HepG2 (cell line): ENCODE measurements at places on chromosomes 2 and 18.
A peak's percentile ranks its signal among the peaks of the same experiment; 100 is the strongest.

GRCh38 chr2:29233428-29233827 lies 118.2 kb downstream of the CLIP4 start:
- no peak for DNase-seq

- no peak for DNase-seq
These were observed 49.0 kb downstream of the DCDC2C start for GRCh38 chr2:3752376-3752775.

DNA sequence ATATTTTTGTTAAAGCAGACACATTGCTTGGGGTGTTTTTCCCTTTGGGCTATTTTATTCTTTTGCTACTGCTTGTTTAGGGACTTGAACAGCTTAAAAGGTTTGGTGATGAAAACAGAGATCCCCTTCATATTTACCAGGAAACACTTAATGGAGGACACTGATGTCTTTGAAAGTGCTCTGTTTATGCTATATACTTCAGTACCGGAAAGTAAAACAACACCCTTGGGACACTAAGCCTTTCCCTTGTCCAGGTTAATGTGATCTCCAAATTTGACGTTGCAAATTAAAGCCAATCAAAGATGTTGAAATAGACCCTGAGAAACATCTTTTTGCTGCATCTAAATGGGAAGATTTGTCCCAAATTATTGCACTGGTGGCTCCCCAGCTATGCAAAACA lies 564.6 kb upstream of the PKDCC start:
- no peak for DNase-seq

DNA sequence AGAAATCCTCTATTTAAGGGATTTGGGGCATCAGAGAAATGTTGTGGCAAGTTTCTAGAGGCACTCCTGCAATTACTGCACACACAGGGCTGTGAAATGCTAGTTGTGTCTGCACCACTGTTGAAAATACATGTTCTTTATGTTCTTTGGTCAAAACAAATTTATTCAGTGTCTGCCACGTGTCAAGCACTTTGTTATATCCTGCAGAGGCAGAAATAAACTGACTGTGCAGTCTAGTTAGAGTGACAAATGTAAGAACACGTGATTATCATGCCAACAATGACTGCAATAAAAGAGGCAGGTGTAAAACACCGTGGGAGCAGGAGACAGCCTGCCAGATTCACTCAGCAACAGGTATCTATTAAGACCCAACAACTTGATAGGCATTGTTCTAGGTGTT lies 423.3 kb downstream of the LRP1B start:
- no peak for DNase-seq

DNA sequence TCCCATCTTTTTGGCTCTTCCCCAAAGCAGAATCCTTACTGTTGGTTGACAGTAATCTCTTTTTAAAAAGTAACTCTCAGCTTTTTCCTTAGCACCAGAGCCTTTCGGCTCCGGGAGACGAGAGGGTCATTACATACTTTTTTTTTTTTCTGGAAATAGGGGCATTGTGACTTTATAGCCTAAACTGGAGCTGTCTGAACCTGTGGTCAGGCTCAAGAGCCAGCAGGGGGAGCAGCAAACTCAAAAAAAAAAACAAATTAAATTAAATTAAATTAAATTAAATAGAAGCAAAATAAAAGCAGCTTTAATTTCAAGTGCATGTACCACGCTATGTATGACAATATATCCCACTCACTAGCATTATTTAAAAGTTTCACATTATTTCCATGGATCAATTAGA lies 156.6 kb downstream of the DTNA start:
- DNase-seq, result no peak

GRCh38 chr18:41714872-41715271 lies 240.2 kb upstream of the PIK3C3 start:
- no peak for DNase-seq

DNA sequence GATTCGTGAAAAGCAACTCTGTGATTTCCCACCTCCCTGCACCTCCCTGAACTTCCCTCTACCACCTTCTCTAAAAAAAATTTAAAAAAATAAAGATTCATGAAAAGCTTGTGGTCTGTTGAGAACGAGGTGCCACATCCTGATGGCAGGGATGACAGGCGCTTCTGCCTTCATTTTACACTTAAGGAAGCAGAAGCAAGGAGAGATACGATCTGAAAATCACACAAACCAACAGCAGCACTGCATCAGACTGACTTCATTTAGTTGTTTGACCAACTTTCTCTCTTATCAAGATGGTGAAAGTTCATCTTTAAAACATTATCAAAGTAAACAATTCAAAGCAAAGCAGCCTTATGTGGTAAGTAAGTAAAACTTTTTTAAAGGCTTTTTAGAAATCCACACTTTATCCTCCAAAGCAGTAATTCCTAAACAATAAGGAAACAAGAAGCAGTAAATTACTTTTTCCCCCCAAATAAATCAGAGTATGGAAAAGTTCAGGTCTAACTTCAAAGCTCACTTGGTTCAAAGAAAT lies 15.5 kb downstream of the WDFY1 start:
- peak; percentile 64 for DNase-seq

DNA sequence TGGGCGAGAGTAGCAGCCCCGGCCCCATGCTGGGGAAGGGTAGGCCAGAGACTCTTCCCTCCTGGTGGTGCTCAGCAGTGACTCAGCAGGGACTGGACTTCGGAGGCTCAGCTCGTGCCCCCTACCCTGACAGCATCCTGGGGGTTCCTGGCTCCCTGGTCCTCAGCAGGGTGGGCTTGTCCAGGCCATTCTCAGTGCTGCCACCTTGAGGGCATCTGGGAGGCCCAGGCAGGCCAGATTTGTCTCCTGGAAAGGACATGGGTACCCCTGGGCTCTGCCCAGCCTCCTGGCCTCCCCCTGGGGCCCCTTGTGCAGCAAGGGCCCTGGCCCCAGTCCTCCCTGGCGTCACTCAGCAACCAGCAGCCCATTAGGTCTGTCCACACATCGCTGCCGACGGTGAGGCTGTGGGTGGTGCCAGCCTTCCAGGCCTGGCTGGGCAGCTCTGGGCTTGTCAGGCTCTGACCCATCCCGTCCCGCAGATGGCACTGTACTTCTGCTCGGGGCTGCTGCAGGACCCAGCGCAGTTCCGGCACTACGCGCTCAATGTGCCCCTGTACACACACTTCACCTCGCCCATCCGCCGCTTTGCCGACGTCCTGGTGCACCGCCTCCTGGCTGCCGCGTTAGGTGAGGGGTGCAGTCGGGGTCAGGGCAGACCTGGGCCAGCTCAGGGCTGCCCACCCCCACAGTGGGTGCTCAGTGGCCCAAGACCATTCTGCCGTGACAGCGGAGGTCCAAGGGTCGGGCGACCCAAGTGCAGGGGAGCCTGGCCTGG lies 45.0 kb upstream of the ALPP start:
- peak; percentile 35 for DNase-seq

- no peak for DNase-seq
These were observed 22.6 kb downstream of the ST6GAL2 start for GRCh38 chr2:106863387-106863786.

GRCh38 chr2:65351234-65351947 lies 81.0 kb downstream of the SPRED2 start:
- DNase-seq, result no peak

- no peak for DNase-seq
These were observed 106.9 kb upstream of the RGPD4 start for GRCh38 chr2:107719836-107720235.

GRCh38 chr2:9407363-9407811 lies 15.9 kb downstream of the ITGB1BP1 start:
- DNase-seq, result no peak

DNA sequence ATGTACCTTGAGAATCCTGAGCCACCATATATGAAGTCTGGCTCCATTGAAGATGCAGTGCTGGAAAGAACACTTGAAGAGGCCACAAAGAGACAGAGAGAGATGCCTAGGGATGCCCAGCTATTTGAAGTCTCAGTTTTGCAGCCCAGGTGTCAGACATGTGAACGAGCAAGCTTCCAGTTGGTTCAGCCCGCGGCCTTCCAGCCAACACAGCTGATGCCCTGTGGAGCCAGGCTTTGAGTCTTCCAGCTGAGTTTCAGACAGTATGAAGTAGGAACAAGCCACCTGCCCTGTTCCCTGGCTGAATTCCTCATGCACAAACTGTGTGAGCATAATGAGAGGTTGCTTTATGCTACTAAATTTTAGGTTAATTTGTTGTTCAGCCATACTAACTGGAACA lies 108.8 kb downstream of the SPHKAP start:
- no peak for DNase-seq

DNA sequence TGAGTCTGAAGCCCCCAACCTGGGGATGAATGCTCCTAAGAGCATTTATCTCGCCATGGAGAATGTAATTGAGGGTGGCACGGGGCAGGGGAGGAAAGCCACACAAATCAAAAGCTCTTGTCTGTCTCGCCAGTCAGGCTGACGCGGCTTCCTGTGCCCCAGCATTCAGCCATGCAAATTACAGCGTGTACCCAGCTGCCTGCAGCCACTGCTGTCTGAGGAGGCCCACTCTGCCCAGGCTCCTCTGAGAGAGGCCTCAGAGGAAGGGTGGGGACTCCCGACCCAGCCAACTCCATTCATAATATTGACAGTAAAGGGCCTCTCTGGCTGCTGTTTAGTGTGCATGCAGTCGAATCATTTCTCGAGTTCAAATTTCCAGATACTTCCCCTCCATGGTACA lies 22.0 kb downstream of the SMAD7 start:
- DNase-seq, result peak; percentile 65

- DNase-seq, result no peak
These were observed 67.9 kb downstream of the TEX51 start for GRCh38 chr2:126966601-126967000.

GRCh38 chr2:133801946-133802345 lies 233.7 kb upstream of the NCKAP5 start:
- DNase-seq, result no peak

- DNase-seq, result peak; percentile 76
These were observed 9.9 kb downstream of the NFE2L2 start for GRCh38 chr2:177254433-177255226.

DNA sequence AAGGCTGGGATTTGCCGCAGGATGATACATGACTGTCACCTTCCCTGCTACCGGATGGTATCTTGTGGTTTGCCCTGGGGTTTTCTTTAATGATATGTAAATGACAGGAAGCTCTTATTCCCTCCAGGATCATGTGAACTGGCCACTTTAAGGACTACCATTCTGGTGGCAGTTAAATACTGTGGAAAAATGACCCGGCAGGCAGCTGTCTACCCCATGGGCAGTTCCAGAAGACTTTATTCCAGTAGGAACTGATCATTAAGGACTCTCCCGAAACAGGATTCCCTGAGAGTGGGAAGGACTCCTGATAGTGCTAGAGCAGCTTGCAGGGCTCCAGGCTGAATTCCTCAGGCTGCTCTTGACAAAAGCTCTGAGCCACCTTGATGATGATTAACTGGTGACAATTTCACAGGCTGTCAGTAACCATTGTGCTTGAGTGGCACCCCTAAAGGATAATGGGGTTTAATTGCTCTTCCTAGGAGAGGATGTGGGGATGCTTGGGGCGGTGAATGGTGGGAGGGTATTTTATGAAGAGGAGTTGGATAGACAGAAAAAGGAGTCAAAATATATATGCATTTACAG lies 212.0 kb downstream of the CPS1 start:
- DNase-seq, result no peak

DNA sequence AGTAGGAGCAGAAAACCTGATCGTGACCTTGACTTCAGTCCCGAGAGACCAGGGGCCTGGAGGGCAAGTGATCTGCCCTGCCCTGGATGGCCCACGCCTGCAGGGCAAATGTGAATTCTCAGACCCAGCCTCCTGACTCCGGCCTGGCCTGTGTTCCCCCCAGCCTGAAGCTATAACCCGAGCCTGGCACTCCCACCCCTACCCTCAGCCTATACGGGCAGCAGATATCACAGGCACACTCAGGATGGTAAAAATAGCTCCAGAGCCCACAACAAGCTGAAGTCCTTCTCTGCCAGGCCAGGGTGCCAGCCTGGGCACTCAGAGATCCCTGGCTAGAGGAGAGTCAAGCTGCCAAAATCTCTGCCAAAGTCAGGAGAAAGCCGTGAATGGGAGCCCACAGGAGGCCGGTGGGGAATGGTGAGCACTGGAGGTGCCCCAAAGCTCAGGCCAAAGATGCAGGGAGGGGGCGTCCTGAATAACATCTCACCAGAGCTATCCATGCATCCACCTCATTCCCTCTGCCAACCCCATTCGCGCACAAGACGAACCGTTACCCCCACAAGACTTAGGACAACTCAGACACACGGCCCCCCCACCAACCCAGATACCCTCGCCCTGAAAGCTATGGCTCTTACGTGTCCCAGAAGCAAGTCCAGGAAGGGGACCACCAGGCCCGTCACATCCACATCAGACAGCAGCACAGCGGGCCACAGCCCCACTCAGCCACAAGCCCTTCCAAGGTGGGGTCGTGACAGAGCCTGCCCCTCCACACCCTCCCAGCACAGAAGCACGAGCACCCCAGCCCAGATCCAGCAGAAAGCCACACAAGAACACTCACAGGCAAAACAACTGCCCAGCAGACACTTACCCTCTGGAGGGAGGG lies 144.9 kb downstream of the TNS1 start:
- no peak for DNase-seq

DNA sequence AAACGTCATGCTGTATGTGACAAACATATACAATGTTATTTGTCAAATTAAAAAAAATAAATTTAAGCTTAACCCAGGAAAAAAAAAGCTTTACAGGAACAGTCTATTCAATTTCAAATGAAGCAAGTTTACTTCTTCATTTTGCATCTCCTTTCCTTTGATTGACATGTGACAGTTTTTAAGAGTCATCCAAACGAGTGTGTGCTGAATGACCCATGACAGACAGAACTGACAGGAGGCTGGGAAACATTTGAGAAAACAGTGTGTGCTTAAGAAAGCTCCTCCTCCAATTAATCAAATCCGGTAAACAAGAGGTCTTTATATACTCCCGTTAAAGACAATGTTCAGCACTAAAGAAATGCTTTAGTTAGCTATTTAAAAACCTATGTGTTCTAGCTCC lies 177.7 kb downstream of the SRBD1 start:
- DNase-seq, result no peak

- DNase-seq, result no peak
These were observed 923.5 kb downstream of the EPHA4 start for GRCh38 chr2:220648628-220649027.

GRCh38 chr18:33712719-33713118 lies 134.7 kb downstream of the ASXL3 start:
- no peak for DNase-seq

DNA sequence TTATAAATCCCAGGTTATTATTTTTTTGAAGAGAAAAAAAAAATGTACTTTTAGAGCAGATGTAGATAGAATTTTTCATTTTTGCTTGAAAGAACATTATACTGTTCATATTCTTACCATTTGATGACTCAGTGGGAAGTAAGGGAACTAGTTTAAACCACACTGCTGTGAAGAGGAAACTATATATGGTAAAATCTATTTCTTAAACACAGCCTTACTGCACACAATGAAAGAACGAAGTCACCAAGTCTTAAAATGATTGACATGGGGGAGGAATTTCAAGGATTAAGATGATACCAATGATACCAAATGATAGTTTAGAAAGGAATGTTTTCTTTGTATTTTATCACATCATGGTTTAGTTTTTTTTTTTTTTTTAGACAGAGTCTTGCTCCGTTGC lies 5.0 kb downstream of the ACTR2 start:
- DNase-seq, result no peak

DNA sequence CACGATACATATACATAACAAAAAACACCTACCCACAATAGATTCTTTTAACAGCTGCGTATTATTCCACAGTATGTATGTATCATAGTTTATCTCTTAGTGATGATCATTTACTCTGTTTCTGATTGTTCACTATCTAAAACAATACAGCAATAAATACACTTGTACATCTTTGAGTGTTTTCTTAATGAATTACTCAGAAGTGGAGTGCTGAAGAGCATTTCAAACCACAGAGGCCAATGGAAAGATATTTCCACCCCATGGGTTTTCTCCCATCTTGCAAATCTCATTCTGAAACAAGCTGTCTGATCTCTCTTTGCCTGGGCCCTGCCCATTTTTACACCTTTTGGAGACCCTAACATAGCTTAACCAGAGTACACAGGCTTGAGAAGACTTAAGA lies 113.8 kb upstream of the KLF7 start:
- no peak for DNase-seq
